Osteocyte (in vitro differentiated cells): ENCODE measurements at places on chromosomes 1 and 21. TPM values are rescaled to one million over a fixed set of nuclear protein-coding genes. Genes with fewer than 3 reads are reported as not detected.

GRCh38 chr1:243390162-243390791, 134.4 kb downstream of the SDCCAG8 start:
- DNase-seq, result no peak

GRCh38 chr1:203085528-203086406, at the start of gene MYOG:
Gene MYOG, minus strand, starts transcription at chr1:203086012. Its CDS starts 51 bp downstream, at chr1:203085961.
- peak; percentile 78 for DNase-seq

DNA sequence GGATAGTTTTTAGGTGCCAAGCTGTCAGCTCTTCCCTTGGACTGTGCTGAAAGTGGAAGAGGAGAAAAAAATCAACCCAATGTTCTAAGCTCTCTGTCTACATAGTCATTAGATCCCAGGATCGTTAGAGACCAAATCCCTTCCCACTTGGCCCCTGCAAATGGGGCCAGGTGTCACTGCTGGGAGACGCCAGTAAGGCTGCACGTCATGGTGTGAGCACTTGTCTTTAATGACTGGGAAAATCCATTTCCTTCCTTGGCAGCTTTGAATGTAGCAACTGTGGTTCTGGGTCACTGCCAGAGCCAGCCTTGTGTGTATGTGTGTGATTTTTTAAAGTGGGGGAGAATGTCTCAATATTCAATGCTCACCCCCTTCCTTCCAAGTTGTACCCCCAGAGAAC, 59.9 kb downstream of the MAN1C1 start:
- DNase-seq, result no peak

The CSF3R gene
- not detected in 2 replicates for total RNA-seq

The FAM78B gene
- total RNA-seq, result 0.16 and 0.51 TPM in 2 replicates

The PEAR1 gene
- 27.4 and 28.2 TPM in 2 replicates for total RNA-seq

The RPS6KC1 gene
- total RNA-seq, result 19.6 and 22.8 TPM in 2 replicates
